ENCODE measurements at places on chromosomes 7 and 10.

- DNase-seq = no peak
Observed at GRCh38 chr7:115526278-115526677, 504.3 kb downstream of the TFEC start.

- no peak for DNase-seq
Observed at GRCh38 chr10:67935223-67935622, 50.8 kb downstream of the SIRT1 start.

- DNase-seq = no peak
Observed at GRCh38 chr7:135959646-135960363, 17.4 kb downstream of the MTPN start.

GRCh38 chr10:62978482-62978881, 154.6 kb upstream of the NRBF2 start:
- DNase-seq = no peak

DNA sequence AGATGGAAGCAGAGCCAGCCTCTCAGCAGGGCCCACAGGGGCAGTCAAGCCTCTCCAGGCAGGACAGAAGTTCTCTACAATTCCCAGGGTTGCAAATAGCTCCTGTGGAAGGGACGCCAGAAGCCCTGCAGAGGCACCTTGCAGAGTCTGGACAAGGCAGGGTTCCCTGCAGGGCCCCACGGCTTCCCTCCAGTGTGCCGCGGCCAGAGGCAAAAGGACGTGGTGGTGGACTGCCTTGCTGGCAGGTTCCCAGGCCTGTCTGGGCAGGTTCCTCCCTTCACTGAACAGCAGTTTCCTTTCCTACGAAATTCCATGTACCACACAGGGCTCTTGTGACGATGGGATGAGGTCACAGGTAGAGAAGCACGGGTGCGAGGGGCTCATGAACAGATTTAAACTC, 25.1 kb downstream of the UPP1 start:
- DNase-seq = no peak

- no peak for DNase-seq
Observed at GRCh38 chr7:36755484-36755883, 31.2 kb upstream of the AOAH start.

- DNase-seq = no peak
Observed at GRCh38 chr10:88066876-88067275, 203.5 kb downstream of the PTEN start.

- DNase-seq = no peak
Observed at GRCh38 chr7:43491984-43492383, 90.9 kb upstream of the STK17A start.

DNA sequence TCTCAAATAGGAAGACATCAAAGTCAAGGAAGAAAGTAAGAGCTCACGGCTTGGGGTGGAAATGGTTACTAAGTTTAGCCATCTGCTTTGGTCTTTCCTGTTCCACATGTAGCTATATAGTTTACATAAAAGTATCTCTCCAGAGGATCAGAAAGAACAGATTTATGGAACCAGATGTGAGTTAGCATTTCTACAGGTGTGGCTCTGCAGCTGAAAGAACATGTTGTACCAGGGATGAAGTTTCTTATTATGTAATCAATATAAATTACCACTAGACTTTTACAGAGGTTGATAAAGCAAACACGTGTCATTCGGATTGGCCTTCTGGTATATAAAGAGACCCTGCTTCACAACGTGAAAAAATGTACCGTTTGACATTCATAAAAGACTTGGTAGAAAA, 19.9 kb downstream of the CALD1 start:
- no peak for DNase-seq

GRCh38 chr10:93838278-93838677, 55.5 kb upstream of the SLC35G1 start:
- DNase-seq = no peak

GRCh38 chr10:91856637-91857036, 52.6 kb downstream of the FGFBP3 start:
- no peak for DNase-seq

DNA sequence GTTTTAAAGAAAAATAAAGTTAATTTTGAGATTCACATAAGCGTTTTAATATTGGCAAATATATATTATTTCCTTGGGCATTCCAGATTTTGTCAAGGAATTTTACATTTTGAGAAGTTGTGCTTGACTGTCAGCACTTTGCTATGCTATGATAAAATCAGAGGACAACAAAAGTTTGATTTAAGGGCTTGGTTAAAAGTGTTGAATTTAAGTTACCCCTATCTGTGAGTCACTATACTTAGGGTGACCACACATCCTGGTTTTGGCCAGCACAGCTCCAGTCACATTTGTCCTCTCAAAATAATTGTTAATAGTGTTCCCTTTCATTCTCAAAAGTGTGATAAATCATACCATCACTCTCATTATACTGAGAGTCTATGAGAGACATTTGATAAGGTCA, 34.2 kb upstream of the ANK3 start:
- no peak for DNase-seq

GRCh38 chr7:112116894-112117293, 89.3 kb downstream of the DOCK4 start:
- DNase-seq = no peak

DNA sequence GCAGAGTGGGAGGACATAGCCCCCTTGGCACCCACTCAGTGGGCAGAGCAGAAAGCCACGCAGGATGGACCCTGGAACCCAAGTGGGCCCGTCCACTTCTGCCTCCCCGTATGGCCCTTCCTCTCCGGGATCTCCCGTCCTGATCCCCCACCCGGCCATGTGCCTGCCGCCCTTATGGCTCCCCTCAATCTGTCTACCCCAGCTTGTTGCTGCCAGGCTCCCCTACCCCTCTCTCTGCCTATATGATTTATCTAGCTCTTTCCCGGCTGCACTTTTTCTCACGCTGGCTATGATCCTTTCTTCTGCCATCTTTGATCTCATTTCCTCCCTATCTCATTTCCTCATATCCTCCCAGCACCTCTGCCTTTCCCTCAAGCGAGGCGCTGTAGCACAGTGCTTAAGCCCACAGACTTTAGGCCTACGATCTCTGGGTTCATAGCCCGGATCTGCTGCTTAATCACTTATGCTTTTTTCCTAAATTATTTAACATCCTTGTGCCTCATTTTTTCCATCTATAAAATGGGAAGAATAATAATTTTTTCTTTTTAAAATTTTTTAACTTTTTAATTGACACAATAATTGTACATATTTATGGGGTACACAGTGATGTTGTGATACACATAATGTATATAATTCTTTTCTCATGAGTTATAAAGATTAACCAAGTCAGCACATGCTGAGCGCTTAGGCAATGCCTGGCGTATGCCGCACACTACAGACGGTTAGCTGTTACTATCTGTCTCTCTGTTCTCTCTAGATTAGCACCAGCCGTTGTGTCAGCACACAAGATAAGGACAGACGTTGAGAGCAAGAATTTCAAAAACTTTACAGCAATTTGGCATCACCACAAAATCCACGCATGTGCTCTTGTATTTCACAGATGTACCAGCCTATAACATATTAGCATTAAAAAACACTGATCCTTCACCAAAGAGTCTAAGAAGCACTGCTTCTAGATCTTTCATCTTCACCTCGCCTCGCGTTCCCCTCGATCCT, 18.1 kb downstream of the KCNH2 start:
- DNase-seq = no peak

GRCh38 chr7:88432301-88432700, 125.6 kb upstream of the STEAP4 start:
- DNase-seq = no peak

DNA sequence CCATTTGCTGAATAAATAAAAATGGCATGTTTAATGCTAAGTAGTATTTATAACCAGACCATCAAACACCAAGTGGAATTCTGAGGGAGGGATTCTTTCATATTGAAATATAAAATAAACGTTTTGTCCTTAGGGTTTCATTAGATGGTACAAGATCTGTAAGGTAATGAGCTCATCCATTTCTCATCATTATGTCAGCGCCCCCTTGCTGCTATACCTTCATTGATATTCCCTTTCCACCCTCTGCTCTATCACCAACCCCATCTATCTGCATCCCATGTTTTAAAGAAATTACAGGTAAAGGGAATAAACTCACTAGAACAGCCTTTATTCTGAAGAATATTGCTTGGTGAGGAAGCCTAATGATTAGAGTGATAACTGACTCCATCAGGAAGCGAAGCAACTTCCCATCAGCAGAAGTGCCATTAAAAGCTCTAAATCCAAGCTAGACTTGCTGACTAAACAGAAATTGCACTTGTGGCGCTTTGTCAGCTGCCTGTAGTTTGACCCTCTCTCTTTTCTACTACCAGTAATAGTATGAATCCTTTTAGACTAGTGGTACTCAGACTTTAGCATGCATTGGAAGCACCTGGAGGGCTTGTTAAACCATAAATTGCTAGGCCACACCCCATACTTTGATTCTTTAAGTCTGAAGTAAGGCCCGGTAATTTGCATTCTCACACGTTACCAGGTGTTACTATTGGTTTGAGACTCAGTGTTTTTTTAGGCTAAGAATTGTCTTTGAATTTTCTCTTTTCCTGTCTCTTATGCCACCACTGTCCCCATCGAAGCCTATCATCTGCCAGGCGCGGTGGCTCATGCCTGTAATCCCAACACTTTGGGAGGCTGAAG, 27.5 kb downstream of the ADD3 start:
- no peak for DNase-seq
